GOT3 (cell line): ENCODE measurements at places on chromosomes 12 and 14.

DNA sequence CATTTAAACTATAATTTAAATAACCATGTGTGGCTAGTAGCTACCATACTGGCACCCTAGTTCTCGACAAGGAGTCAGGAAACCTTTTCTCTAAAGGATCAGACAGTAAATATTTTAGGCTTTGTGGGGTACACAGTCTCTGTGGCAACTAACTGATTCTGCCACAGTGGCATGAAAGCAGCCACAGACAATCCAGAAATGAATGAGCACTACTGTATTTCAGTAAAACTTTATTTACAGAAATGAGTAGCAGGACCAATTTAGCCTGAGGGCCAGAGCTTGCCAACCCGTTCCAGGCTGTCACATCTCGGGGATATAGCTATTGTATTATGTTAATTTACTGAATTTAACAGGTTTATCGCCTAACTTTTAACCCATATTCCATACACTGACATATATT is 278.7 kb downstream of the ITPR2 start:
- DNase-seq = no peak

DNA sequence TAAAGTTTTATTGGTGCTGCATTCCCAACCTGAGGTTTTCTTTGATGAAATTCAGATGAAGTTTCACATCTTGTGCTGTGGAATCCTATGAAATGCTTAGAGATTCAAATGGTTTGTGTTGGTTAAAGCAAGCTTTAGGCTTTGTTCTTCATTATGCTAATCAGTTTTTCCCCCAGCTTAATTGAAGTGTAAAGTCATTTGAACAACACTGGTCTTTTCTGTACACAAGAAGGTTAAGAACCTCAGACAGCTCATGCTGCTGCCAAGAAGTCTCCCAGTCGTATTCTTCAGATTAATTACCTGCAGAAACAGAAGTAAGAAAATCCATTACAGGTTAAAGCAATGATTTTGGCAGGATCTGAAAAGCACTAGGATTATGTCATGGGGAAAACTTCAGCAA is 48.9 kb downstream of the EML1 start:
- DNase-seq = no peak

- no peak for DNase-seq
Measured at GRCh38 chr12:52798671-52799504, 3.0 kb upstream of the KRT3 start.

DNA sequence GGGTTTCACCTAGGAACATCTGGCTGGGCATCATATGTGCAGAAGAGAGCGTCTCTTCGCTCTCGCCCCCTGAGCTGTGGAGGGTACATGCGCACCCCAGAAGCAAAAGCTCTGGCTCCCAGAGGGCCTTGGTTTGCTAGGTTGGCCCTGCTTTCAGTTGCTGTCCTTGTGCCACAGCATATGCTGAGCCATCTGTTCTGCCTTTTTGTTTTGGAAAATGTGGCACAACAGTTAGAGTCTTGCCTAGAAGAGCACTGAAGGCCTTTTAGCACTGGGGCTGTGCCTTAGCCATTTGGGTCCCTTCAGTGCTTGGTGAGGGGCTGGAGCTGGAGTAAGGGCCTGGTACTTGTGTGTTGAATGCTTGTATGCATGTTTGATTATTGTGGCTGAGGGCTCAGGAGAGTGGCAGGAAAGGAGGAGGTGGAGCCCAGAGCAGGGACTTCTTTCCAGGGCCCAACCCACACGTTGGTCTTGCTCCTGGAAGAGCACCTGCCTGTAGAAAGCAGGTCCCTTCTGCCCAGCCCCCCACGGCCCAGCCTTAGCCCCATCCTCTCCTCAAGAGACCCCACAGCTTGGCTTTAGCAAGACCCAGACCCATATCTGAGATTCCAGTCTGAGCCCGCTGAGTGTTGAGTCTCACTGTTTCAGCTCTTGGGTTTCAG is 113.7 kb downstream of the SLC25A47 start:
- no peak for DNase-seq

DNA sequence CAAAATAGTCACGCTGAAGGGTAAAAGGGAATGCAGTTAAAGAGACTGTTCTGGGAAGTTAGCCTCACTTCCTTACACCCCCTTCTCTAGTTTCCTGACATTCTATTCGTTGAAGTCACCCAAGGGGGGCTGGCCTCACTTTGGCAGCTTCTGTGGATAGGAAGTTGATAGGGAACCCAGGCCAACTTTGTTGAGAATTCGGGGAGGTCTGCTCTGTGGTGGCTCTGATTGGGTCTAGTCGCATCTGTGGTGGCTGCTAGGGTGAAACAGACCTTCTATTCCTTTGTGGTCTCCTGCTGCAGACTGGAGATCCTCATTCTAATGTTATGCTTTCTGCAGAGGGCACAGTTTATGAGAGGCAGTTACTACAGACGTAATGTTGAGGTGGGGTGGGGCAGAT is 28.8 kb upstream of the GZMB start:
- no peak for DNase-seq

DNA sequence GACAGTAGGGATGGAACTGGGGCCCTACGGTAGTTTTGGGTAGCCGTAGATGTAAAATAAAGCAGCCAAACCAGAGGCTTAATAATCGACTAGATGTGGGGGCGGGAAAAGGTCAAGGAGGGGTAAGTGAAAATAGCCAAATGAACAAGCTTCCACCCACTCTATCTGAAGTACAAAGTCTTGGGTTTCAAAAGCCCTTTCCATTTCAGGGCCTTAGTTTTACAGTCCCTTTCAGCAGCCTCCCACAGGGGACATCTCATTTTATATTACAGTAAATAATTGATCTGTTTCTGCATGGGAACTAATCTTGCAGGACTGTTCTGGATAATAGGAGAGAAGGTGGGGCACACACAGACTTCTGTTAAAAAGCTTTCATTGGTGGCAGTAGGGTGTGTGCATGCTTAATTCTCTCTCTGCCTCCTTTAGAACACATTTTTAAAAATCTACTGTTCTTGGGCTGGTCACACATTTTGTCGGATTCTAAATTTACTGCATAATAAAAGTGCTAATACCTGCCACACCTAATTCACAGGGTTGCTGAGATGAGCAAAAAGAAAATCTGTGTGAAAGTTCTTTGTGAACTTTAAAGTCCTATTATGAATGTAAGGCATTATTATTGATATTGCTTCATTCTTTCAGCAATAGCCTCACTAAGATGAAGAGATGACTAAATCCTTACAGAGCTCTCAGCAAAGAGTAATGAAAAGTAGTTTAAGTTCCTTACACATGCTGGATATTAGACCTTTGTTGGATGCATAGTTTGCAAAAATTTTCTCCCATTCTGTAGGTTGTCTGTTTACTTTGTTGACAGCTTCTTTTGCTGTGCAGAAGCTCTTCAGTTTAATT is 104.6 kb downstream of the ITPR2 start:
- no peak for DNase-seq

DNA sequence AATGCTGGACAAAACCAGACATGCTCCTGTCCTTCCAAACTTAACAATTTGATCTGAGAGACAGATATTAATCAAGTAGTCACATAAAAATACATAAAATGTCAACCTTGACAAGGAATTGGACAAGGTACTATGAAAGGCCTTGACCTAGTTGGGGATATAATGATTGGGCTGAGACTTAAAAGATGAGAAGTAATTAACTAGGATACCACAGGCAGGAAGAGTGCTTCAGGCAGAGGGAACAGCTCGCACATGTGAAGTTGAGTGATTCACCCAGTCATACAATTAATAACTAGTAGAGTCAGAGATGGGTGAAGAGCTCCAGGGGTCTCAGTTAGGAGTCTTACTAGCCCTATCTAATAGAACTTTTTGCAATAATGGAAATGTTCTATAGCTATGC is 259.5 kb downstream of the MSRB3 start:
- no peak for DNase-seq

DNA sequence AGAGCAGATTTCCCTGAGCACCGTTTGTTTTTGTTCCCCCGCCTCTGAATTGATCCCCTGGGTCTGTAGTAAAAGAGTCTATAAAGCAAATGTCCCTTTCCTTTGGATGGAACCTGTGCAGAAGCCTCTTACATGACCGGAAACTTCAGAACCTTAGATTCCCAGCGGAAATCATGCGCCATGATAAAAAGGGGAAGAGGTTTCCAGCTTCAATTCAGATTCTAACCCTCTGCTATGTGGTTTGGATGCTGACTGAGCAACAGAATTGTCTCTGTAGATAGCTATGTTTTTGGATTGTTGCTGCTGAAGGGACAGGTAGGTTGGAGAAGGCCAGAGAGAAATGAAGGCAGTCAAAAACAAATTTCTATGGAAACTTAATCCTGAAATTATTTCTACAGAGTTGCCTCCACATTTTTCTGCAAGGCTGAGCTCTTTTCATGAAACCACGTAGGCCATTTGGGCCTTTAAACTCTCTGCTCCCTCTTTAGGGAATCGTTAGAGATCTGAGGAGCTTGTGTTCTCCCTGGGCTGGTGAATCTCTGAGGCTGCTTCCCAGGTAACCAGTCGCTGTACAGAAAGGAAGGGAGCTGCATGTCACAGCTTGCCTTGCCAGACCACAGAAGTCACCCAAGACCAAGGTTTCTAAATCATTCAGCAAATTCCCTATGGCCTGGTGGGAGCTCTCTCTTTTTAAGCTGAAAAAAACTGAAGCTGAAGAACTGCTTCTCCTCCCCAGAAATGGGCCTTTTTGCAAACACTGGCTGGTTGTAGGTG is 28.7 kb upstream of the OR10P1 start:
- no peak for DNase-seq

DNA sequence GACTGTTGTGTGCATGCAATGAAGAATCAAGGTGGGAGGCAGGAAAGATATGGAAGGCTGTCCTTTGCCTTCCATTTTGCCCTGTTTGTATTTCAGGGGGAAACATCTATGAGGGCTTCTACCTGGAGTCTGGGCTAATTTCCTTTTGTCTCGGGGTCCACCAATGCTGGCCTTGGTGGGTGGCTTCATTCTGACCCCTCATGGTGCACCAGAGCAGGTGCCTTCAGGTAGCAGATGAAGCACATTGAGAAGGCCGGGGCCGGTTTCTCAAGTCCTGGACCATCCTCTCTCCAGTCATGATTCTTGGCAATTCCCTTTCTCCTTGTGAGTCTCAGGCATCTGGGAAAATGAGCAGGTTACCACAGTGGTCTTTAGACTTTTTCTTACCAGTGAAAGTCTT is 47.2 kb downstream of the RPH3A start:
- DNase-seq = no peak

GRCh38 chr14:100274250-100274649 is 32.0 kb downstream of the SLC25A29 start:
- no peak for DNase-seq

DNA sequence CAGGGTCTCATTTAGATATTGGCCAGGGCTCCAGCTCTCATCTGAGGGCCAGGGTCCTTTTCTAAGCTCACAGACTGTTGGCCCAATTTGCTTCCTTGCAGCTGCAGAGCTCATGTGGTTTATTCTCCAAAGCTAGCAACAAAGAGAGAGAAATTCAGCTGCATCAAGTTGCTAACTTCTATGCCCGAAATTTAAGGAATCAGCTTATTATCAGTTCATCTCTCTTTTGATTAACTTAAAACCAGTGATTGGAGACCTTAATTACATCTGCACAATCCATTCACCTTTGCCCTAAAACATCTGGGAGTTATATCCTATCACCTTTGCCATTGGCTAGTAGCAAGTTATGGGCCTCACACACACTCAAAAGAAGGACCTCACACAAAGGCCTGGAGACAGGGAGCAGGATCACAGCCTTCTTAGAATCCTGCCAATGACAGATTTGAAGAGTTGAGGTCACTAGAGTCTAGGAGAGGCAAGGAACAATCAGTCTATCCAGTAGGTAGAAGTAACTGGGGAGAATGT is 258.8 kb upstream of the GARIN6 start:
- DNase-seq = no peak

GRCh38 chr12:54603173-54603814 is 14.8 kb upstream of the PPP1R1A start:
- no peak for DNase-seq

DNA sequence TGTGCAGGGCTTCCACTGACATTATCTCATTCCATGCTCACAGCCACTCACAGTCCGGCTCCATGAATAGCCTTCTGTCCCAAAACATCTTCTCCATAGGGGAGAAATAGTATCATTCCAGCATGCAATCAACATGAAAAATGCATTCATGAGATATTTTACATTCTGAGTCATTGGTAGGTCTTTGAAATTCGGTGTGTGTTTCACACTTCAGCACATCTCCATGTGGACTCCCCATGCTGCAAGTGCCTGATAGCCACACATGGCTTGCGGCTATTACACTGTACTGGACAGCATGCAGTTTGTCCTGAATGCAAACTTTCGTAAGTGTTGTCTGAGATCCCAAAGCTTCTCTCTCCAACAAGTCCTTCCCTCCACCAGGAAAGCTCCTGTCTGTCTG is 449.3 kb downstream of the MED13L start:
- no peak for DNase-seq

- DNase-seq = no peak
Measured at GRCh38 chr12:85441741-85442140, 161.7 kb downstream of the ALX1 start.

GRCh38 chr12:119940897-119941296 is 48.1 kb upstream of the BICDL1 start:
- no peak for DNase-seq

- DNase-seq = no peak
Measured at GRCh38 chr12:132517013-132517739, 27.2 kb downstream of the FBRSL1 start.

DNA sequence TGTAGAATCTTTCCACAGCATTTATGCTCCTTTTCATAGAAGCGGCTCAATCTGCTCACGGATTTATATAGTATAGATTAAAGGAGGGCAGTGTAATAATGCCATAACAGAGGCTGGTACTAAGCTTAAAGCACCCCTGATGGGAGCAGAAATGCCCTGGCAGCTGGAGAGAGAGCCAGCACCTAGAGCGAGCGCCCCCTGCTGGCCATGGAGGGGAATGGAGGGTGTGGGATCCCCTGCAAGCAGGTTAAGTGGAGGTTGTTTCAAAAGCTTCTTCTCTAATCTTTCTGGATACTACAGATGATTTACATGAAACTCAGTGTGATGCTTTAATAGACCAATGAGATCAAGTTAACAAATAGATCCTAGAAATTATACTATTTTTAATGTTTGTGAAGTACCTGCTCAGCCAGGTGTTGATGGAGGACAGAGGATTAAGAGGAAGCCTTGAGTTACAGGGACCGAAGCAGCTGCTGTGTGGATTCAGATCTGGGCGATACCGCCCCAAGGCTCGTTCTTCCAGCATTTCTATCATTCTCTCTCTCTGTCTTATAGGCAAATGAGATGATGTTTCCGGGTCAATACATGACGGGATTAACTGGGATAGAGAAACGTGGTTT is 1519.3 kb upstream of the TMEM132C start:
- no peak for DNase-seq

- DNase-seq = no peak
Measured at GRCh38 chr14:74543771-74544438, 50.3 kb downstream of the ISCA2 start.

- DNase-seq = no peak
Measured at GRCh38 chr12:132619071-132619385, 452 bp downstream of the P2RX2 start.

GRCh38 chr12:41140117-41140516 is 48.0 kb upstream of the PDZRN4 start:
- DNase-seq = no peak

DNA sequence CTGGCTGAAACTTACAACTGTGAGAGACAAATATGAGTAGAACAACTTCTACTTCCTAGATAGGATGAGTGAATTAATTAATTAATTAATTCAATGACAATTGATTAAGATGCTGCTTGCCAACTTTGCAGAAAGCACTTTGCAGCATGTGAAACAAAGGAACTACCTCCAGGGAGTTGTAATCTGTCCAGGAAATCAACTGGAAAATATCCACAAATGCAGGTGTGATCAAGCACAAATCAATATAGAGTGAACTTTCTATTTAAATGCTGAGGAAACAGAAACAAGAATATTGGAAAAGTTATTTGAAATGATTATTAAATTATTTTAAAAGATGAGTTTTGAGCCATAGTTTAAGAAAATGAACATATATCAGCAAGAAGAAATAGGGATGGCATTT is 163.9 kb upstream of the ARID2 start:
- DNase-seq = no peak
